ENCODE measurements at places on chromosomes 13 and 19.
A peak's percentile ranks its signal among the peaks of the same experiment; 100 is the strongest.

DNA sequence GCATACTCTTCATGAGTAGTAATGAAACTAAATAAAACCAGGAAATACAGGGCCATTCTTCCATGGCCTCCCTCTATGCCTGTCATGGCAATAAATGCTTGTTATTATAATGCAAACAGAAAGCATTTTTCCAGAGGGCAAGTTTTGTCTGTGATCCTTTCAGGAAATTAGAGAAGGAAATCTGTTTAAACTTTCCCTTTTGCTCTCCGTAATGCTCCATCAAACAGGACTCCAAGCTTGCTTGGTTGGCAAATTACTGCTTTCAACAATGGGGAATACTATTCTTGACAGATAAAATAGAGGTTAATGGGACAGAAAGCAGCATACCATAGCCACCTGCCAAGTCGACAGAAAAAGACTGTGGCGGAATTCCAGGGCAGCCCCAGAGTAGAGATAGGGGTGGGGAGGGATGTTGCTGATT is 252.5 kb downstream of the LHFPL6 start:
- DNase-seq, result no peak

DNA sequence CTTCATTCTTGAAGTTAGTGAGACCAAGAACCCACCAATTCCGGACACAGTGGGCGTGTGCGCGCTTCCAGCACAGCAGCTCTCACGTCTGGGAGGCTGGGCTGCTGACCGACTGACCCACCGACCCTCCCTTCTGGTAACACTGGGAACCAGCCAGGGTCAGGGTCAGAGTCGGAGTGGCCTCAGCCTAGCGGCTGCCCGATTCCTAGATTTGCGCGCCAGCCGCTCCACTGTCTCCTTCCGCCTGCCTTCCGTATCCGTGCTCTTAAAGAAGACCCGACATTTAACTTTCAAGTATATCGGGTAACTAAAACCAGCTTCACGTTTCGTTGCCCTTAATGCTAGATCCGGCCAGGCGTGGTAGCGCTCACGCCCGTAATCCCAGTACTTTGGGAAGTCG is 41.1 kb downstream of the SERP2 start:
- DNase-seq, result no peak

DNA sequence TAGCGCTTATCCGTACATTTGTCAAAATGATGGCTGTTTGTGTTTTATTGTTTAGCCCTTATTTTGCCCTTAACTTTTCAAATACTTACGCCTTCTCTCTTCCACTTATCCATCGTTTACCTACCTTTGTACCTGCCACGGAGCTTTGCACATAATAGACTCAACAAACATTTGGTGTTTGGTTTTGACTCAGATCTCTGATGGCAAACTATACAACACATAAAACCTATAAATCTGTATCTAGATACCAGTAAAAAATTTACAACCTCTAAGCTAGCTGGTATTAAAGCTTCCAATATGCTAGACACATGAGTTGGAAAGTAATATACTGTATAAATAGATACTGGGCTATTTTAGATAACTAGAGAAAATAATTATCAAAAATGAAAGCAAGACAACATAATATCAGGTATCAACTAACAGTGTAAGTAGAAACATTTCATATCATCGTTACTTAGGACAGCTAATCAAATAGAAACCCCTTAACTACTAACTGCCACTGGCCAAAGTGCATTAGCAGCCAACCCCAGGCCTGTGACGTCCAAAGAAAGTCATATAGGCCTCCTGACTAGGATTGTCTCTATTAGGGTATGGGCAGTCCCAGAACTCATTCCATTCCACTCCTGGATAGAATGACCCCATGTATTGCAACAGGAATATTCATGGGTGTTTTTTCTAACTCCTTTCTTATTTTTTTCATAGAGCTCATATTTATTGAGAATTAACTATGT is 53.8 kb downstream of the KCTD12 start:
- DNase-seq, result no peak

DNA sequence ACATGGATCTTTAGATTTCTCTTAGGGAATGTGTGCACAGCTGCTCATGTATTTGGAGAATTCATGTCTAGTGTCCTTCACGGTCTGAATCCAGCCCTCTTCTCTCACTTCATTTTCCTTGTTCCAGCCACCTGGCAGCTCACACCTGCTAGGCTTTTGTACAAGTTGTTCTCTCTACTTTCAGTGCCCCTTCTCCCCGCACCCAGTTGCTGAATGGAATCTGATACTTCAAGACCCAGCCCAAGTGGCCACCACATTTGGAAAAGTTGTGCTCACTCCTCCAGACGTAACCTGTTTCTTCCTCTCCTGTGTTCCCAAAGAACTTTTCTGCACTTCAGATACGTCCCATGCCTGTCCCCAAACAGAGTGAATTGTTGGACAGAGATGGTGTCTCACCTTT is 235.6 kb downstream of the SHISA2 start:
- peak; percentile 53 for DNase-seq

- no peak for DNase-seq
Measured at GRCh38 chr13:106499896-106500295, 35.6 kb downstream of the EFNB2 start.

- DNase-seq, result no peak
Measured at GRCh38 chr19:34579281-34580054, 97.5 kb downstream of the SCGB2B2 start.

DNA sequence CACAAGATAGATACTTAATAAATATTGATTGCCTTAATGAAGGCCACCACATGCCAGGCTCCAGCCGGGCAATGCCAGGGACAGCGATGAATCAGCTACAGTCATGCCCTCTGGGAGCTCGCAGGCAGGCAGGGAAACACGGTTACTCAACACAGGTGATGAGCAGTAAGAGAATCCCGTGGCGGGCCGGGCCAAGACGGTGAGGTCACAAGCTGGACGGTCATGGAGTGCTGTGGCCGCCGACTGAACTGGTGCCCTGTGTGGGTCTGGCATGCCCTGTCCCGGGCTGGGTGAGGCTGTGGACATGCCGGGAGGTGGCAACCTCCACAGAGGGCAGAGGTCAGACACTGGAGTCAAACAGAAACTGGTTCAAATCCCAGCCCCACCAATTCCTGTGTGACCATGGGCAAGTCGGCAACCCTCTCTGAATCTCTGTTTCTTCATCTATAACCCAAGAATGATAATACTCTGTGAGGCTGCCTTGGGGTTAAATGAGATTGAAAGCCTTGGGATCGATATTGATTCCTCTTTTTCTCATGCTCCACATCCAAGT is 13.2 kb upstream of the PAK4 start:
- no peak for DNase-seq

DNA sequence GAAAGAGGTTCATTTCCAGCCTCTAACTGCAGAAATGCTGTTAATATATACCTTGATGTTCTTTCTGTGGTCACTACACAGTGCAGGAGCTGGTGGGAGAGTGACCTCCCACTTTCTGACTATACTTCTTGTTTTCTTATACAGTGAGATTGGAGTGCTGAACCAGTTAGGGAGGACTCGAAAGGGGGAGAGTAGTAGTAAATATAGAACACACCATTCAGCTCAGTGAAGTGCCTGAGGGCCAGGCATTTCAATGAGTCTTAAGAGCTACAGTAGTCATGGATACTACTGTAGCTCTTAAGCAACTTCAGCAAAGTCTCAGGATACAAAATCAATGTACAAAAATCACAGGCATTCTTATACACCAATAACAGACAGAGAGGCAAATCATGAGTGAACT is 372.9 kb downstream of the MTUS2 start:
- DNase-seq, result no peak

GRCh38 chr19:7654401-7654800 is 14.4 kb upstream of the RETN start:
- DNase-seq, result no peak
